ENCODE measurements at places on chromosomes 4 and X.

DNA sequence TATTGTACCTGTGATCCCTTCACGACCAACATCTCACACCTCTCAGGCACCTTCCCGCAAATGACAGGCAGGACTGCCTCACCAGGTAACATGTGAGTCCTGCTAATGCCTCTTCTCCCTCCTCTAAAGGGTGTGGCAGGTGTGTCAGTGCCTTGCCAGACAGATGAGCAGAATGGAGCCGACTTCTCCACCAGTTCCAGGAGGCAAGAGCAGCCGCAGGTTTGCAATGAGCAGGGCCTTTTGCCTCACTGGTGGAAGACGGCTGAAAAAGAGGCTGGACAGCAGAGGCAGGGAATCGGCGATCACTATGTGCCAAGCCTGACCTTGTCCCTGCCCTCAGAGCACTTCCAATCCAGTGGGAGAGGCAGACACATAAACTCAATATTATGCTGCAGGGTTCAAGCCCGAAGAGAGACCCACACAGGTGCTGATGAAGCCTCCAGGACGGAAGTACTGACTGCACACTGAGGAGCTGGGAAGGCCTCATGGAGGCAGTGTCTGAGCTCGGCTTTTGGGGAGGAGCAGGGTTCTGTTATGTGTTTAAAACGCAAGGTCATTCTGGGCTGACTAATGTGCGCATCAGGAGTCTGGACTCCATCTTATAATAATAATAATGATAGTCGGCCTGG, 57.9 kb downstream of the C4orf50 start:
- no peak for DNase-seq

- DNase-seq: no peak
Observed at GRCh38 chr4:113154281-113154680, 104.8 kb downstream of the ANK2 start.

- no peak for DNase-seq
Observed at GRCh38 chrX:111641969-111642368, 39.0 kb upstream of the ALG13 start.

- DNase-seq: no peak
Observed at GRCh38 chrX:133677123-133678063, 262.1 kb upstream of the GPC4 start.

GRCh38 chr4:93747220-93747619, 81.3 kb upstream of the ATOH1 start:
- DNase-seq: no peak

- no peak for DNase-seq
Observed at GRCh38 chrX:111098874-111099273, 2.9 kb downstream of the PAK3 start.

GRCh38 chr4:2795300-2795892, 2.5 kb downstream of the SH3BP2 start:
- DNase-seq: no peak

DNA sequence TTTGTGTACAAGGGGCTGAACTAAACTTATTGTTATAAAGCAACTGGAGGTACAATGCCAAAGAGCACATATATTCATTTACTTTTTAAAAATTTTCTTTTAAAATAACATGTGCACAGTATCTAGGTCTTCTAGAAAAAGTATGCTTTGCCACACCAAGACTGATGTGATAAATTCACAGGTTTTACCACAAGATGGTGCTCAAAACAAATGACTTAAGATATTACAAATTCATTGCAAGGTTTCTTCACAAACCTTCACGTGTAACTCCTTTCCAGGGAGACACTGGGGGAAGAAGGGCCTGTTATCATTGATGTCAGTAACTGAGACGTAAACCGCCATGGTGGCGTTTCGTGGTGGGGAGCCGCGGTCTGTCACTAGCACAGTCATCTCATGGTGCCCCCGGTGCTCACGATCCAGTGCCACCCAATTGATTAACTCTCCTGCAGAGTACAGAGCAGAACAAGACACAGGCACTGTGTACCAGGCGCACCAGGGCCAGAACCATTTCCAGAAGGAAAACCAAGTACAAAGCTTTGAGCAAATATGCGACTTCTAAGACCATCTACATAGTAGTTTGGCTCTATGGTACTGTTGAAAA, 162.2 kb downstream of the DCHS2 start:
- peak; percentile 87 for DNase-seq

DNA sequence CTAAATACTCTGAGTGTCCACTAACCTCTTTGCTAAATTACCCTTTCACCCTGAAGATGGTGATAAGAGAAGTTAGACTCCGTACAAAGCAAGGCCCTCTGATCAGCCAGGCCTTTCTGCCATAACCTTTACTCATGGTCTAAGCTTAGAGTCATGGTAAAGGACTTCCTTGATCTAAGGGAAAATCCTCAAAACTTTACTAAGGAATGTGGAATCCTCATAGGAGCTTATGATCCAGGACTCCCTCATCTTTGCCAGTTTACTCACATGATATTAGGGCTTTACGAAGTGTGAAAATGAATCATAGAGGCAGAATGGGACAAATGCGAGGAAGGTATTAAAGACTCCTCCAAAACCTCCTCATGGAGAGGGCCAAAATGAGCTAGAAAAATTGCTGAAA, 7.9 kb upstream of the FAM13A start:
- DNase-seq: no peak

DNA sequence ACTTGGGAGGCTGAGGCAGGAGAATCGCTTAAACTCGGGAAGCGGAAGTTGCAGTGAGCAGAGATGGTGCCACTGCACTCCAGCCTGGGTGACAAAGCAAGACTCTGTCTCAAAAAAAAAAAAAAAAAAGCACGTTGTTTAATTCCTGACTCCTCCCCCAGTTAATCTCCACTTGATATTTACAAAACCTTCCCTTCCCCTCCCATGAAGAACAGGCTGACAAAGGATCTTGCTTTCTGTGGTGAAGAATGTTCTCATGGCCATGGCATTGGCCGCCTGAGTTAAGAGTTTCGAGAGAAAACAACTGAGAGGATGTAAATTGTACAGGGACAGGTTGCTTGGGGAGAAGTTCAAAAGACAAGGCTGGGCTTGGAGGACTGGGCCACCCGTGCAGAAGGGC, 168.2 kb upstream of the BCOR start:
- DNase-seq: no peak

GRCh38 chr4:3218824-3219760, 29.9 kb upstream of the MSANTD1 start:
- no peak for DNase-seq

DNA sequence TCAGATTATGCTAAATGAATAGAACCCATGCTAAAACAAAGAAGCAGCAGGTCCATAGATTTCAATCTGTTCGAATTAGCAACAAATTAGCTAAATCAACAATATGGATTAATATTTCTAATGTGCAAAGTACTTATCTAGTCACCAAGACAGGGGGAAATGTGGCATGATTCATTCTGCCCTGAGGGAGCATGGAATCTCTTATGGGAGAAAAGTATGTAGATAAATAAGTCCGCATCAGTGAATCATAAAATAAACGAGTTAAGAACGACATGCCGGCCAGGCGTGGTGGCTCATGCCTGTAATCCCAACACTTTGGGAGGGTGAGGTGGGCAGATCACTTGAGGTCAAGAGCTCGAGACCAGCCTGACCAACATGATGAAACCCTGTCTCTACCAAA, 102.1 kb downstream of the ANOS1 start:
- no peak for DNase-seq

- no peak for DNase-seq
Observed at GRCh38 chr4:13777341-13777740, 149.8 kb upstream of the BOD1L1 start.

- no peak for DNase-seq
Observed at GRCh38 chrX:133594156-133594555, 178.9 kb upstream of the GPC4 start.

DNA sequence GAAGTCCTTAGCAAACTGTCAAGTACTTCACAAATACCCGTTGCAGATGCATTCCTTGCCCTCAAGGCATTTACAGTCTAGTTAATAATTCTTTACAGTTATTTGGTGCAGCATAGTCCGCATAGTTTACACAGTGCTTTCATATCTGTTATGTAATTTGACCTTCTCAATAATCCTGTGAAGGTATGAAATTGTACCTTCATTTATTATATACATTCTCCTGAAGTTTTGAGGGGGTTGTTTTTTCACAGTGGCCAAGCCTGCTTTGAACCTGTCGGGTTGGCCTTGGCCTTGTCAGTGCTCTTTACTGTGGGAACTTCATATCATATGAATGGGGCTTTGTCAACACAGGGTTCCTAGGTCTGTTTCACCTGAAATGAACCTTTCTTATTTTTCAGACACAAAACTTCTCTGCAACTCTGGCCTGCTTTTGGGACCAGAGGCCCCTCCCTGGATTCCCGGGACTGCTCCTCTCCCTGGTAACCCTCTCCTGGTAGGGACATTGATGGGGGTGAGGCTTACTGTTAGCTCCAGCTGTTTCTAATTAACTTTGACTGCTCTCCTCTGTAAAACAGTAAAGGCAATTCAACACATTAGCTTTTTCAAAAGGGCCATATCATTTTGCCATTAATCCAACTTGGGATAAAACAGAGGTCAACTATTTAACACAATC, 9.1 kb downstream of the IGFBP7 start:
- DNase-seq: no peak

DNA sequence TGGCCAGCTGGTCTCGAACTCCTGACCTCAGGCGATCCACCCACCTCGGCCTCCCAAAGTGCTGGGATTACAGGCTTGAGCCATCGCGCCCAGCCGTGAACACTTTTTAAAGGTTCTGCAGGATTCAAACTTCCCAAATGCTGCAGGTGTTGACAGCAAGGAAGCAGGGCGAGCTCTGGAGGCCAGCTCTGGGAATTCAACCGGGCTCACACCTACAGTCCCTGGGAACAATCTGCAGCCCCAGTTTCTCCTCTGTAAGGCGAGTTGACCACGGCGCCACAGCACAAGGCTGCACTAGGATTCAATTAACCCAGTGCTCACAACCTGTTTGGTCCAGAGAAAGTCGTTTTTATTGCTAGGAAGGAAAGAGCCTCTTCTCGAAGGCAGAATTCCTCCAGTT, 1.6 kb downstream of the MTNR1A start:
- no peak for DNase-seq

GRCh38 chrX:107880054-107880610, 54.5 kb downstream of the MID2 start:
- DNase-seq: no peak

DNA sequence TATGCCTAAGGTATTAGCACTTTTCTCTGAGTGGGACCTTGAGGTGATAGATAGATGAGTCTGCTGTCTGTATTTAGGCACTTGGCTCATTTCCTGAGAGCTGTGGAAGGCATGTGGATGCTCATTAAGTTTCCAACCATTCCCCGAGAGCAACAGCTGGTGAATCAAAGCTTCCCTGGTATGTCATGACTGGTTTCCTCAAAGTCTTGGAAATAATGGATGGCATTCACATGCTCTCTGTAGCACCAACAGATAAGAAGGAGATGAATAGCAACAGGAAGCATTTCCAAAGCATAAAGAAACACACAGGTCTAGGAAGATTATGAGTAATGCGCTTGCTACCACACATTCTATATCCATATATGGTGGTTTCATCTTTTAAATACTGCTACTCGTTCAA, 118.3 kb upstream of the ETNPPL start:
- DNase-seq: no peak

DNA sequence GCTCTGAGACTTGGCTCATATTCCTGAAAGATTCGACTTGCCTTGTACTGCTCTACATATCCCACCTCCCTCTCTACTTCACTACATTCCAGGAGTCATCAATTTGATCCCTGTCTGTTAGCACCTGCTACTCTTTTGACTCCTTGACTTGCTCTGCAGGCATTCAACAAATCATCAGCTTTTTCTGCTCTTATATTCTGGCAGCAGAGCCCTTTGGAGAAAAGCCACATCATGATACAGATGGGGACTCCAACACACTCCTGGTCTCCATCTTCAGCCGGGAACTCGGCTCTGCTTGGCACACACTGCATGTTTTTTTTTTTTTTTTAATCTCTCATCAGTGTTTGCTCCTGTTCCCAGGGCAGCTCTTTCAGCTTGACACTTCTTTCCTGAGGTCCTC, 293.2 kb upstream of the LCORL start:
- DNase-seq: no peak

DNA sequence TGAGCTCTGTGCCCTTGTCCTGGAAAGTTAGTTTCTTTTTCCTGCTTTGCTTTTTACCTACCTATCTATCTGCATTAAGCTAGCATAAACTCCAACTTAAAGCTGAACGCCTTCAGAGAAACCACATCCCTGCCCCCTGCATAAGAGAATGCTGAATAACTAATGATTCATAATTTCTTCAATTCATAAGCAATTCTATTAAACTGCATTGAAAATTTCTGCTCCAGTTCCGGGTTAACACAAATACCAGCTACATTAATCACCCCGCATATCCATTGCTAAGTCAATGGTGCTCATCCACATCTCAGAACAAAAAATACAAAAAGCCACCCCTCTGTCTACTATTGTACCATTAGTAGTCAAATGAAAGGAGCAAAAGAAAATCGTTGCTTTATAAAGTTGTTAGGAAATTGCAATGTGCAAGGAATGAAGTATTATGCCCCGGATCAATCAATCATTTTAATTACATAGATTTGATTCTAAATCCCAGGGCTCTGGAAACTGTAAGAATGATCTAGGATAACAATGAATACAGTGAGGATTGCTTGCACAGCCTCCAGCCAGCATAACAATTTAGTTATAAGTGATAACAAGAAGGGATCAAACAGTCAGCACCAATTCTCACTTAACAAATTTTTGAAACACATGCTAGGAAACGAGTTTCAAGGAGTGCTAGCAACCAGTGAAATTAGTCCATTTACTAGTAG, 106.8 kb downstream of the ELOVL6 start:
- DNase-seq: no peak

DNA sequence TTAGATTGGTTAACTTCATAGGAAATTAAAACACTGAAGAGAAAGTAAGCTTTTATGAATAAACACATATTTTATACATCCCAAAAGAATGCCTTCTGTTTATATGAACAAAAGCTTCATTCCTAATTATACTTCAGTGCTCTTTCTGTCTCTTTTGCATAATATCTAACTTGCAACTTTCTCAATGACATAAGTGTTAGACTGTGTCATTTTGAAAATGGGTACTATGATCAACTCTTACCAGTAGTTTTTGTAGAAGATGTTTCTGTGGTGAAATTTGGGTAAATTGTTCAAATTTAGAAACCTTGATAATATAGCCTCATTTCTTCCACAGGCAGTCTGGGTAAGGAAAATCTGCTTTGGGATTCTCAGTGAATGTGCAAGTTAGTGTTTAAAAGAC, 991.4 kb downstream of the CCSER1 start:
- no peak for DNase-seq

- no peak for DNase-seq
Observed at GRCh38 chr4:168199260-168199957, 107.1 kb downstream of the ANXA10 start.

GRCh38 chrX:118507766-118508165, 12.2 kb downstream of the DOCK11 start:
- no peak for DNase-seq

DNA sequence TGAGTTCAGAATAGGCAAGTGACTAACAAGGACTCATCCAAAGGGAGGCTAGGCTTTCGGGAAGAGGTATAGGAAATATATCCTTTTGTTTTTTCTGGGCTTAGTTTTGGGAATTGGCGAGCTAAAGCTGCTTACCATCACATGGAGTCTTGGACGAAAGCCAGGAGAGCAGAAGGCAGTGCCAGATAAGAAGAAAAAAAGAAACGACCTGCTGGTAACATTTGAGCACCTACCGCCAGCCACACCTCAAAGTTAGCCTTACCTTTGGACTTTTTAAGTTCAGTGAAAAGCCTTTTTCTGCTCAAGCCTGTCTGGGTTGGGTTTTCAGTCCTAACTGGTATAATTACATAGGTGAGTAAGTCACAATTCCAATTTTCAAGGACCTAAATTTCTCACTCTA, 85.1 kb upstream of the LCORL start:
- no peak for DNase-seq

GRCh38 chr4:8694226-8694625, 101.7 kb downstream of the CPZ start:
- DNase-seq: no peak

- DNase-seq: no peak
Observed at GRCh38 chrX:118164138-118164537, 47.5 kb upstream of the KLHL13 start.
